ENCODE measurements at places on chromosomes 6 and 20. TPM values are rescaled to one million over a fixed set of nuclear protein-coding genes. Genes with fewer than 3 reads are reported as not detected.

TRIM15 gene
- not detected for total RNA-seq

PBOV1 gene
- not detected for total RNA-seq

RSPH4A gene
- total RNA-seq: not detected

HTR1E gene
- total RNA-seq: not detected

COL10A1 gene
- not detected for total RNA-seq

SLC12A5 gene
- total RNA-seq: not detected

BMP6 gene
- 0.07 TPM for total RNA-seq

TFEB gene
- 117 TPM for total RNA-seq
